Skeletal muscle cell (primary cell): ENCODE measurements at places on chromosomes 2 and 18.
A peak's percentile ranks its signal among the peaks of the same experiment; 100 is the strongest.

DNA sequence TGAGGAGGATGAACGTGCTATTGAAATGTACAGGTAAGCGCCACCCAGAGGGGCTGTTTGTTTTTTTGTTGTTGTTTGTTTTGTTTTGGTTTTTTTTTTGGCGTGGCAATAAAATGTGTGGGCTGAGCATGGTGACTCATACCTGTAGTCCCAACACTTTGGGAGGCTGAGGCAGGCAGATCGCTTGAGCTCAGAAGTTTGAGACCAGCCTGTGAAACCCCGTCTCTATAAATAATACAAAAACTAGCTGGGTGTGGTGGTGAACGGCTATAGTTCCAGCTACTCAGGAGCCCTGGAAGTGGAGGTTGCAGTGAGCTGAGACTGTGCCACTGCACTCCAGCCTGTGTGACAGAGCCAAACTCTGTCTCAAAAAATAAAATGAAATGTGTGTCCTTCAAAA is 6.2 kb downstream of the PDCL3 start:
- DNase-seq: no peak

DNA sequence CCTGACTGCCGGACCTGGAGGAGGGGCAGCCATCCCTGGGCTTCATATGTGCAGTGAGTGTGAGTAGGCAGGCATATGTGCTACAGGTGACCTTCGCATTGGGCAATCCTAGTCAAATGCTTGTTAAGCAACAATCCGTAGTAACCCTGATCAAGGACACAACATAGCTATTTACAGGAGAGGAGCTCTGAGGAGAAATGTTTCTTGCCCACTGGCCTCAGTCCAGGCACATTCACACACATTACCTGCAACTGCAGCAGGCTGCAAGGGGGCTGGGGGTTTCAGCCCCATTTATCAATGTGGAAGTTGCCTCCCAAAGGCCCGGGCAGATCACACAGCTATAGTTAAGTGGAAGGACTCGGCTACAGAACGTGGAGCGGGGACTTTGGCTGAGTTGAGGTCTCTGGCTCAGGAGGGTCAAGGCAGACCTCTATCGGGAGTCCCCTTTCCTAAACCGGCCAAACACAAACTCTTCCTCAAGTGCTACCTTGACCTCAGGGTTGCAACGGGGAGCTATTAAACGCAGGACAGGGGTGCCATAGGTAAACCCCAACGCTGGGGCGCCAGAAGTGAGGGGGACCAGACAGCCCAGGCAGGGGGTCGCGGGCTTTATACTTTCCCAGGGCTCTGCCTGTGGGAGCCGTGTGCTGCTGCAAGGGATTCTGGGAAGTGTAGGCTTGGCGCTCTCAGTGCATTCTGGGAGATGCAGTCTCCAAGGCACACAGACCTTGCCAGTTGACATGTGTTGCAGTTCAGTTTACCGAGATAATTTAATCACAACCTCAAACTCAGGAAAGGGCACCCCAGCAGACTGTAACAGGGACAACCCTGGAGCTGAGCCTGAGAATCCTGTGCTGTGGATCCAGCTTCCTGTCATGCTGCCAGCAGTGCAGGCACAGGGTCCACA is 9.4 kb downstream of the KHK start:
- no peak for DNase-seq

DNA sequence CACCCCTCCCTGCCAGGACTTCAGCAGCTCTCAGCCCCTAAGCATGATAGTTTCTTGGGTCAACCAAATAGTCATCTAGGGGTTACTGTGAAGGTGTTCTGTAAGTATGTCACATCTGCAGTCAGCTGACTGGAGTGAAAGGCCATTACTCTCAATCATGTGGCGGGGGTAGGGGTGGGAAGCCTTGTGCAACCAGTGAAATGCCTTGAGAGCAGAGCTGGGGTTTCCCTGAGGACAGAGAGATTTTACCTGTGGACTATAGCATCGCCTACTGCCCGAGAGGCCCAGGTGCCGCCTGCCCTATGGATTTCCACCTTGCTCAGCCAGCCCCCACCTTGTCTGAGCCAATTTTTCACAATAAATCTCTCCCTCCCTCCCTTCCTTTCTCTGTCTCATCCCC is 20.9 kb upstream of the KLF11 start:
- DNase-seq: no peak

- DNase-seq: no peak
Observed at GRCh38 chr2:228039752-228040534, 141.5 kb downstream of the SPHKAP start.

DNA sequence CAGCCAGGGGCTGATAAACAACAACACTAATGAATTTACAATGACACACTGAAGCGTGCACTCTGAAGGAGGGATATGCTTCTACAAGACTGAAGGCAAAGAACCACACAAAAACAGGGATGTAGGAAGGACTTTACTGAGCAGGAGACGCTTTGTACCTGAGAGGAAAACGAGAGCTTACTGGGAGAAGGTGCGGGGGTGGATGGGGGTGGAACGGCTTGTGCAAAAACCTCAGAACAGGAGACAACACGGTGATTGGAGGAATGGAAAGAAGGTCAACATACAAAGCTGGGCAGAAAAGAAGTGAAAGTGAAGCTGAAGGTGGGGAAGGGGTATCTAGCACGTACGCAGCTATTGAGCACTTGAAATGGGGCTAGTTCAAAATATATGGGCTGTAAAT is 93.1 kb downstream of the SLC8A1 start:
- no peak for DNase-seq

GRCh38 chr2:73907840-73908452 is 15.1 kb downstream of the ACTG2 start:
- peak; percentile 59 for DNase-seq

- peak; percentile 98 for DNase-seq
Observed at GRCh38 chr2:172693037-172693436, 42.6 kb upstream of the RAPGEF4 start.

GRCh38 chr2:154827286-154827685 is 128.8 kb downstream of the KCNJ3 start:
- DNase-seq: no peak

- DNase-seq: peak; percentile 60
Observed at GRCh38 chr2:105812180-105813044, 67.7 kb downstream of the NCK2 start.

DNA sequence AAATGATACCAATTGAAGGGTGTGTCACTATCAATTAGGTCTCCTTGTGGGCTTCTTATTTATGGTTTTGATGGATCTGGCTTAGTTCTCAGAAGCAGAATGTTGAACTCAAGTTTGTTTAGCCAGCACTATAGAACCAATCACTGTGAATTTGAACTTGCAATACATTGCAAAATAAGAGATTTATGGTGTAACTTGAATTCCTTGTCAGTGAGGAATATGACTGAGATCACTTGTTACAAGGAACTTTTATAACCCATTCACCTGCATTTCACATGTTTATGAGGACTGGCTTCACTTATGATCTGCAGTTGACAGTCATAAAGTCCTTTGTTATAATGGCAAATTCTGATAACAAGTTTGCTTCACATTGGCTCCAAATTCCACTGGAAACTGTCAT is 9.8 kb downstream of the GATA6 start:
- no peak for DNase-seq

DNA sequence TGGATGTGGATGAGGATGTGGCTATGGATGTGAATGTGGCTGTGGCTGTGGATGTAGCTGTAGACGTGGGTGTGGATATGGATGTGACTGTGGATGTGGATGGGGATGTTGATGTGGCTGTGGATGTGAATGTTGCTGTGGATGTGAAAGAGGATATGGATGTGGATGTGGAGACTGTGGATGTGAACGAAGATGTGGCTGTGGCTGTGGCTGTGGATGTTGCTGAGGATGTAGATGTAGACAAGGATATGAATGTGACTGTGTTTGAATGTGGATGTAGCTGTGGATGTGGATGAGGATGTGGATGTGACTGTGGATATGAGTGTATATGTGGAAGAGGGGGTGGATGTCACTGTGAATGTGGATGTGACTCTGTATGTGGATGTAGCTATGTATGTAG is 884.6 kb upstream of the CHAC2 start:
- no peak for DNase-seq

GRCh38 chr2:127893494-127893893 is 7.7 kb upstream of the AMMECR1L start:
- no peak for DNase-seq

DNA sequence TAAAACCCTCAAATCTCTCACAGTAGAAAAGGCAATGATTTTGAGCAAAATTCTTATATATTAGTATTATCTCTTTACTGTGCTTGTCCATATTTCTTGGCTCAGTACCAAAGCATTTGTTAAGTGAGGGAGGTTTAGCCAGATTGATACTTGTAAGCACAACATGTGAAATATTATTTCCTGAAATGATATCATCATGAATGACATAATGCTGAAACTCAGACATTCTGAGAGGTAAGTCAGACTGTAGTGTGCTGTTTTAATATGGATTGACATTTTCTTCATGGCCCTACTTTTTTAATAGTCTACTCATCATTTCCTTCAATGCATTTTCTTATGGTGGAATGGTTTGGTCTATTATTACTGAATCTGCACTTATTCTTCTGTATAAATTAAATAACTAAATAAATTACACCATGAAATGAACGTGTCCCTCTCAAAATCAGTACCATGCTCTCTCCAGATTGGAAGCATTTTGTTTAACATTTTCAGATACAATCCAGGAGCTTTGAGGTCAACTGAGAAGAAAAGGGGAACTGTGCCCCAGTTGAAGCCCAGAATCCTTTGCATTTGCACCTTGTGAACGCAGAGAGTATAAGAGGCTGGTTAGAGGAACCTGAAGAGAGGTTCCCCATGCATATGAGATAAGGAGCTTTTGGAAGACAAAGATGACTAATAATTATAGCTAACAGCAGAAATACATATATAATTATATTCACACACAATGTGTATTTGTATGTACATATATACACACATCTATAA is 50.1 kb upstream of the CRACDL start:
- DNase-seq: no peak

GRCh38 chr18:34280653-34281052 is 55.9 kb upstream of the NOL4 start:
- no peak for DNase-seq

GRCh38 chr18:22314420-22314819 is 103.3 kb downstream of the CTAGE1 start:
- DNase-seq: peak; percentile 93

GRCh38 chr18:44521668-44522022 is 159.0 kb upstream of the SETBP1 start:
- no peak for DNase-seq

DNA sequence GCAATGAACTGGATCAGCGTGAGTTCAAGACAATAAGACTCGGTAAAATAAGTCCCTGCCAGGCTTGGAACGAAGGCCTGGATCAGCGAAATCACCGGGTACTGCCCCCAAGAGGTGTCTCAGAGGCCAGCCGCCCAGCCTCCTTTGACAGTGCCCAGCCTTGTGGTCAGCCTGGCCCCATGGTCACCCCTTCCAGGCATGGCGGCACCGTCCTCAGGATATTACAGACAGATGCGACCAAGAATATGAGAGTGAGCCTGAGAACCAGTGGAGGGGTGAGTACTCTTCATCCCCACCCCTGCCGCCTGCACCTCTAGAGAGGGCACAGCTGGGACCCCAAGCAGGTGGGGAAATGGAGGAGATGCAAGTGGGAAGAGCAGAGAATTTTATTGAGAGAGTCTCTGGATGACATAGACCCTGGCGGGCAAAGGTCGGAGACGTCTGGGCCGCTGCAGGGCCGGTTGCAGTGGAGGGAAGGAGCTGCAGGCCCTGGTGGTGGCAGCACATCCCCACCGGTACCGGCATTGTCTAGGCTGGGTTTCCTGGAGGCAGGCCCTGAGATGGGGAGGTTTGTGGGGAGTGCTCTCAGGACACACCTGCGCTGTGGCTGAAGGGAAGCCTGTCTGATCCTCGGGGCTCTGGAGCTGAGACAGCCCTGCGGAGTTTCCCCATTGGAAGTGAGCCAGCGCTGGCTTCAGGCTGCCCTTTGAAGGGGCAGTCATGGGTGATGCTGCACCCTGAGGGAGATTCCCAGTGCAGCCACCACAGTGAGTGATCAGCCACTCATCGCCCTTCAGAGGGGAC is 190.0 kb downstream of the SEPTIN10 start:
- no peak for DNase-seq

DNA sequence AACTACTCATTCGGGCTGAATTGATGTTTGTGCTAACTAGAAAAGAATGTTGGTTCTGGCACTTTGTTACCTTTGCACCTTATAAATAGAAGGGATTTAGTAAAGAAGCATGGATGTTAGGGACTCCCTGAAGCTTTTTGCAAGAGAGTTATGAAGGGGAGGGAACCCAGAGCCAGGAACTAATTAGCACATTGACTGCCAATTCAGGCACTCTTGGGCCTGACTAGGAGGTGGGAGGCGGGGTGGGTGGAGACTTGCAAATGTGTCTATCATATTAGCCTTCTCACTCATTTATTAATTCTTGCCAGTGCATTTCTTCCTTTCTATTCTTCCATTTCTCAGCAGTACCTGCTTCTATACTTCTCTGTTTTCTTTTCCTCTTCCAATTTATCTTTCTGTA is 1022.4 kb downstream of the TMEM182 start:
- DNase-seq: no peak

DNA sequence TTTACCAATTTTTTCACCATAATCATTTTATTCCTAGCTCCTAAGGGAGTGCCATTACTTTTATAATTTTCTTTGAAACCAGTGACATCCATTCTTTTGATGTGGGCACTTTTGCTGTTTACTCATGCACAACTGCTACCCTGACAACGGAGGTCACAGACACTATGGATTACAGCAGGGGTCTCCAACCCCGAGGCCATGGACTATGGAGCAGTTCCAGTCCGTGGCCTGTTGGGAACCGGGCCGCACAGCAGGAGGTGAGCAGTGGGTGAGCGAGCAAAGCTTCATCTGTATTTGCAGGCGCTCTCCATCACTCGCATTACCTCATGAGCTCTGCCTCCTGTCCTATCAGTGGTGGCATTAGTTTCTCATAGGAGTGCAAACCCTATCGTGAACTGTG is 34.6 kb downstream of the PRPF40A start:
- DNase-seq: no peak

DNA sequence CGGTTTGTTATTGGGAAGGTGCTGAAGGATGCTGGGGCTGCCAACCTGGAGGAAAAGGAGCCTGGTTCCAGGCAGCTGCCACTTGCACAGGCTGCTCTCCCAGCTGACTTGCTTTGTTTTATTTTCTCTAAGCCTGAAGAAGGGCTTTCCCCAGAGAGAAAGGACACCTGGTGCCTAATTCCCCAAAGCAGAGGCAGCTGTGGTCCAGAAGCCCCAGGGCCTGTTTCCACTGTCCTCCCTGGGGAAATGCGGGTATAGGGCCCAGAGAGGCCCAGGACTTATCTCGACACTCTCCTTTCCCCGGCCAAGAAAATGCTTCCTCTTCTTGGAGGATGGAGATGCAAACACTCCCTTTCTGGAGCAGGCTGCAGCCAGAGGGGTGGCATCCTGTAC is 30.1 kb downstream of the INO80C start:
- no peak for DNase-seq
